ENCODE measurements at places on chromosomes 16 and 17. TPM values are rescaled to one million over a fixed set of nuclear protein-coding genes. Genes with fewer than 3 reads are reported as not detected.

- DNase-seq = no peak
Measured at GRCh38 chr17:17347234-17347955, 44.2 kb downstream of the NT5M start.

The TCAP gene
- 1.6 TPM for polyA plus RNA-seq

DNA sequence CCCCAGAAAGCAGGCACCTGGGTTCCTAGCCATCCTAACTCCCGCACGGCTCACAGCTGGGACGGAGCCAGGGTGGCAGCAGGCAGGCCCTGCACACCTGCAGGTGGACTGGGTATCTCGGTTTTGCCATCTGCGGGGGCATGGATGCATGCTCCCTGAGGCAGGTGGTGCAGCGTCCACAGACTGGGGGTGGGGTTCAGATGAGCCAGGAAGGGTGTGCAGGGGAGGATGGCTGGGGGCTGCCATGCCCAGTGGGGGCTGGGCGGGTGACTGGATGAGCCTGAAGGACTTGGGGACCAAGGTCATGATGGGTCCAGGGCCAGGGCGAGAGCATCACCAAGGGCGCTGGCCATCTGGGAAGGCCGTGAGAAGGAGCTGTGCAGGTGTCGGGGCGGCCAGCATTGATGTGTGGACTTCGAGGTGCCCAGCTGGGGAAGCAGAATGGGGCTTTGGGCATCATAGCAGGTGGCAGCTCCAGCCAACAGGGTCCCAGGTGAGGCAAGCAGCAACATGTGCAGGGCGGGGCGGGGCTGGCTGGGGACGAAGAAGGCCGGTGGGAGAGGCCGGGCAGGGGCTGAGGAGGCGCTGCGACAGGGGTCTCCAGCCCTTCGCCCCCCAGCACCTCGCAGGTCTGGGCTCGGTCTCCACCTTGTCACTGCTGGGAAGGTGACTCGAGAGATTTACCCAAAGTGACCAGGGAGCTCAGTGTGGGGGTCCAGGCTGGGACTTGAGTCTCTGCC lies 41.0 kb upstream of the ZNF469 start:
- no peak for DNase-seq

The SLC47A2 gene
- polyA plus RNA-seq = 5.0 TPM

The PRRT2 gene
- polyA plus RNA-seq = 27.2 TPM

The TP53TG3 gene
- polyA plus RNA-seq = not detected

The OR1A1 gene
- 0.08 TPM for polyA plus RNA-seq

DNA sequence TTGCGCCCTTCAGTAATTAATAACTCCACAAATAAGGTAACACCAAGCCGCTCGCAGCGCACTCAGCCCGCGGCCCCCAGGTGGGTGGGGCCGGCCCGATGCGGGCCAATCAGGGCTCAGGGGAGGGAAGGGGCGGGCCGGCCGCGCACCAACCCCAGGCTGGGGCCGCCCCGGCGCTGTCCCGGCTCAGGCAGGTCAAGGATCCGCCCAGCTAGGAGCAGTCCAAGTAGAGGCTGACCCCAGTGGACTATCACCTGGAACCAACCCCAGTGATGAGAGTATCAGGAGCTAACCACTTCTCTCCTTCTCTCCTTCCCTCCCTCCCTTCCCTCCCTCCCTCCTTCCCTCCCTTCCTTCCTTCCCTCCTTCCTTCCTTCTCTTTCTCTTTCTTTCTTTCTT lies 110.8 kb downstream of the C16orf78 start:
- peak; percentile 33 for DNase-seq

The SLC38A8 gene
- not detected for polyA plus RNA-seq

GRCh38 chr17:70892527-70892926 lies 723.2 kb downstream of the KCNJ2 start:
- no peak for DNase-seq

DNA sequence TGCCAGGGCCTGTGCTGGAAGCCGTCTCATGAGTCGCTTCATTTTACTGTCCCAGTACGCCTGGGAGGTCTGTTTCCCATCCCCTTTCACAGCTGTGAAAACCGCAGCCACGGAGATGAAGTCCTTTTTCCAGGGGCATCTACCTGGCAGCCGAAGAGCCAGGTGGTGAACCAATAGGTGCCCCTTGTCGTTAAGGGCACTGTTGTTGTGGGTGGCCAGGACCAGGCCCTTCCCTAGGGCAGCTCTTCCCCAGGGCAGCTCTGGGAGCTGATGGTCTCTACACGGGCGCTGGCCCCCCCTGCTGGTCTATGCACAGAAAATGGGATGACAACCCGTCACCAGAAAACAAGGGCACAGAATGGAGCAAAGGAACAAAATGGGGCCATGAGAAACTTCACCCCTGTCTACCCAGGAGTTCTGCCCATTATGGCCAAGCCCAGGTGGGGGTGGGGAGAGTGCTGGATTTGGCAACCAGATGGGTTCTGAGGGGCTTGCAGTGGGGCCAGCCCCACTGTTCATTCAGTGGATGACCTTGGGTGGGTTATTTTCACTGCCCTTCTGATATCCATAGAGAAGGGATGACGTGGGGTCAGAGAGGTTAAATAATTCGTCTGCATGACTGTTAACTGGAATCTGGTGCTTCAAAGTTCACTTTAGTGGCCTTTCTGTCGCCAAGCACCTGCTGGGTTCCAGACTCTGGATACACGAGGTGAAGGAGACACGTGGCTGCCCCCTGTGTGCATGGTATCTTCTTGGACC lies 11.5 kb downstream of the RMI2 start:
- DNase-seq = no peak

DNA sequence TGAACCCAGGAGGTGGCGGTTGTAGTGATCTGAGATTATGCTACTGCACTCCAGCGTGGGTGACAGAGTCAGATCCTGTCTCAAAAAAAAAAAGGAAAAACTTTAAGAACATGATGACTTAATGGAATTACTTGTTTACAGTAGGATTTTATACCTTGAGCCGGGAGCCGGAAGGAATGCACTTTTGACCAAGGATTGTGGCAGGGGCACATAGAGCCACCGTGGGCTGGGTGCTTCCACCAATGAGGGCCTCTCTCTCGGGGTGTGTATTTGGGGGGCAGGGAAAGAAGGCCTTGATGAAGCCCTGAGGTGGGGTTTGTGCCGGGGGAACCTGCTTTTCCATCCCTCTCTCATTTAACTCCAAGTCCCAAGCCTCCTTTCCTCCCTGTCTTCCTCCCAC lies 6.7 kb upstream of the NAGPA start:
- no peak for DNase-seq

The GOSR1 gene
- 48.7 TPM for polyA plus RNA-seq

The NPIPB6 gene
- 1.7 TPM for polyA plus RNA-seq

DNA sequence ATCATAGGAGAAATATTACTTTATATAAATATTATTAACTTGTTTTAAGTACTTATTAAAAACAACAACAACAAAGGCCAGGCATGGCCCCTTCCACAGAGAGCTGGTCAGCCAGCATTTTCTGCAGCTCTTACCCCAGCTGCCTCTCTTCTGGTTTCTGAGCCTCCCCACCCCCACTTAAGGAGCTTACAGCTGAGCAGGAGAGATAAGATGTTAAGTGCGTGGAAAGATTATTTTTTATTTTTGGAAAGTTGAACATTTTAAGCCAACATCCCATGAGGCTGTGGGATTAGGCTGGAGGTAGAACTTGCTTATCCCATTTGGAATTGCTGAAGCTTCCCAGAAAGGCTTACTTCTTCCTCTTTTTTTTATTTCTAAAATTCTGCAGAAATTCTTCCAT lies 401.2 kb downstream of the SEC14L1 start:
- no peak for DNase-seq

The NHERF1 gene
- 158 TPM for polyA plus RNA-seq

- no peak for DNase-seq
Measured at GRCh38 chr17:66515974-66516373, 213.6 kb downstream of the PRKCA start.

GRCh38 chr16:27824786-27825185 lies 238.7 kb downstream of the GSG1L start:
- DNase-seq = no peak

DNA sequence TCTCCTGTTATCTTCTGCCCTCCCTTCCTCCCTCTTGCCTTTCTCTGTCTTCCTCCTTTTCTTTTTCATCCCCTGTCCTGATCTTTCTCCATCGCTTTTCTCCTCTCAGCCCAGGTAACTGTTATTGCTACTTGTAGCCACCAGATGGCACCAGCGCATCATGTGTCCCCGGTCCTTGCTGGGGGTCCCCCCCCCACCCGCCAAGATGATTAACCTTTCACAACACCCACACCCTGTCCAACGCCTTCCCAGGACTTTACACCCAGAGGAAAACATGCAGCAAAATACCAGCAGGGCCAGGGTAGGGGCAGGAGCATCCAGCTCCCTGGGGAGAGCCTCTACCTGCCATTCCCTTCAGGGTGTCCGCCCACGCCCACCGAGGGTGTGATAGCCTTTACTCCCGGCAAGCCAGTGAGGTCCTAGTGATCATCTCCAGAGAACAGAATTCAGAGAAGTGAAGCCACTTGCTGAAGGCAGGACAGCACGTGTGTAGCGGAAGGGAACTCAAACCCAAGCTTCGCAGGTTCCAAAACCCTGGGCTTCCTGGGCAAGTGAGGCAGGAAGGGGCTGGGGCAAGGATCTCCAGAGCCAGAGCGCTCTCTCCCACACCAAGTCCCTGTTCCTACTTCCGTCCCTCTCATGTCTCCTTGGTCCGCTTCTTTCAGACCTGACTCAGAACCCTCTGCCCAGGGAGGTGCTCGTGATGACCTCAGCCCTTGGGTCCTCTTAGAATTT lies 13.4 kb upstream of the TAC4 start:
- no peak for DNase-seq

DNA sequence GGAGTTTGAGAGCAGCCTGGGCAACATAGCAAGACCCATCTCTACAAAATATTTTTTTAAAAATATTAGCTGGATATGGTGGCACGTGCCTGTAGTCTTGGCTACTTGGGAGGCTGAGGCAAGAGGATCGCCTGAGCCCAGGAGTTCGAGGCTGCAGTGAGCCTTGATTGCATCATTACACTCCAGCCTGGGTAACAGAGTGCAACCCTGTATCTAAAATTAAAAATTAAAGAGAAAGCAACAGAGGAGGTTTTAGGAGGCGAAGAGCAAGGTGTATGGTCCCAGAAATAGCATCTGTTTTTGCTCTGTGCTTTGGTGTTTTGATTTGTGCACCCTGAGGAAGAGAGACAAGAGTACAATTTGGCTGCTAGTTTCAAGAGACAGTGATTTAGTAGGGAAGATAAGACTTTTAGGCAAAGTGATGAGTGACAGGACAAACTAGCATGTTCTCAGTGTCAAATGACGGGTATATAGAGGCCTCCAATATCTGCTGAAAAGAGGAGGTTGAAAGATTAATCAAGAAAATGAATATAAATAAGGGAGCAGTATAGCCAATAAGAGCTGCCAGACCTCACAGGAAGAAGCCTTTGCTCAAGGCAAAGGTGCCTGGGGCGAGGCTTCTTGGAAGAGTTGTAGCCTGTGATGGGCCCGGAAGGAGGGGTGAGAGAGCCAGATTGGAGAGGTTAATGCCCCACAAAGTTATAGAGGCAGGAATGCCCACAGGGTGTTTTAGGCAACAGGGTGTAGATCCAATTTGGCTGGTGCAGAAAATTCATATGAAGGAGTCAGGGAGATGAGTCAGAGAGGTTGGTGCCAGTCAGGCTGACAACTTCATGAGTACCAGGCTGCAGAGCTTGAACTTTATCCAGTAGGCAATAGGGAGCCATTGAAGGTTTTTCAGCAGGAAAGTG lies 11.4 kb downstream of the HLF start:
- no peak for DNase-seq

DNA sequence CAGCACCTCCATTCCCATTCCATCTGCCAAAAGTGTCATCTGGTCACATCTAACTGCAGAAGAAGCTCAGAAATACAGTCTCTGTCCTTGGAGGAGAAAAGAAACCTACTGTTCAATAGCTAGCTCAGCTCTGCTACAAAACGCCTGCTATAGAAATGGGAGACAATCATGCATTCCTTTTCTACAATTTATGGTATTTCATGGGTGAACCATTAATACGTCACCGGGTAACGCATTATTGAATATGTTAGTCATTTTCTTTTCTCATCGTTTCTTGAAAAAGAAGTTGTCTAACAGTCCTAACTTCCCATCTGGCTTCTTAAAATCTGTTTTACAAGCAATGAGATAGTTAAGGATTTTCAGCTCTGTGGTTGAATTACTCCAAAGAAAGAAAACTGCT lies 496.7 kb upstream of the RBFOX1 start:
- no peak for DNase-seq

The FOXC2 gene
- 43.2 TPM for polyA plus RNA-seq

GRCh38 chr17:49616601-49617131 lies 41.0 kb downstream of the NXPH3 start:
- DNase-seq = no peak

DNA sequence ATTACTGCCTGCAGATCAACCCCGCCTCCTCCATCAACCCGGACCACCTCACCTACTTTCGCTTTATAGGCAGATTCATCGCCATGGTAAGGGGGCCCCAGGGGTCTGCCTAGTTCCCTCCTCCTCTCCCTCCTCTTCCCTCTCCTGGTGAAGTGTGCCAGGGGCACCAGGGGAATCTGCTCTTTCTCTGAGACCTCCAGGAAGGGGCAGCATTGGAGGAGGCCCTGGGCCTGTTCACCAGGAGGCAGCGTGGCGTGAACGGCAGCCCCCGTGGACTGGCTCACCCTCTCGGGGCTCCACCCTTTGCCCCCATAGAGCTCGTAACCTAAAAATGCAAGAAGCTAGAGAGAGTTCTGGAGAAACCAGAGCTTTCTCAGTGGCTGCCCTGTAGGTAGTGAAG lies 17.1 kb upstream of the CLEC18A start:
- no peak for DNase-seq

- no peak for DNase-seq
Measured at GRCh38 chr16:50690177-50690576, 3.2 kb upstream of the NOD2 start.

The PRDM7 gene
- 0.76 TPM for polyA plus RNA-seq

GRCh38 chr17:79728169-79728907 lies 2.4 kb upstream of the ENPP7 start:
- DNase-seq = peak; percentile 86

DNA sequence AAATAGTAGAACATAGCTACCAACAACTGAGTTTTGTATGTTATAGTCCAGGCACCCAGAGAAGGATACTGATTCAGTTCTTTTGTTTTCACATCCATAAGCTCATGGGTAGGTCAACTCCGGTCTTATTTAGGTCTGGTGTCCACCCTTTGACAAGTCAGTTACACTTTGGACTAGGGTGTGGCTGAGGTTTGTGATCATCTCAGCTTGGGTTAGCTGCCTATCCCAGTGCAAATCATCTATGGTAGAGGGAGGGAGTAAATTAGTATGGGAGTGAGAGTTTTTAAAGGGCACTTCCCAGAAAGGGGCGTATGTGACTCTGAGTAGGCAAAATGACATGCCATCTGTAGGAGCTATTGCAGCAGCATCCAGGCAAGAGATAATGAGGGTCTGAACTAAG lies 66.1 kb downstream of the TANC2 start:
- DNase-seq = no peak

The TP53TG3B gene
- polyA plus RNA-seq = not detected

GRCh38 chr17:10166176-10166935 lies 32.0 kb downstream of the GAS7 start:
- DNase-seq = no peak

The ENPP7 gene
- 3.5 TPM for polyA plus RNA-seq

- DNase-seq = no peak
Measured at GRCh38 chr16:48556243-48556912, 53.6 kb downstream of the N4BP1 start.

Data from renal cortex interstitium (tissue), 15 donors.